ENCODE measurements at places on chromosomes 7 and 10.

DNA sequence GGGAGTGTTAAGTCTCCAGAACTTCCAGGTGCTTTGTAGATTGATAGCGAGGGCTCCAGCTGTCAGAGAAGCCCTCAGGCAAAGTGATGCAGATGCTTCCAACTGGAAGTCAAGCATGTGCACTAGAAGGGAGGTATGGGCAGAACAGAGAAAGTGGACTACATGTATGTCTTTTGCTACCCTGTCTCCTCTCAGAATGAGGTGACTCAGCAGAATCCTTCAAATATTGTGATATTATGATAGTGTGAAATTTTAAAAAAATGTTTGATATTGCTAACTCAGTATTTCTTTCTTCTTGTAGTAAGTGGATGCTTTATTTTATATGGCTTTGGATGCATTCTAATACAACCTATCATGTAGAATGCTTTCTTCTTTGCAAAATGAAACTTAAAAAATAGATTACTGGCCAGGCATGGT lies 138.9 kb upstream of the SVIL start:
- no peak overlapping the region for H3K4me3 ChIP-seq
- H3K27ac ChIP-seq = no peak overlapping the region
- H3K4me1 ChIP-seq = no peaks in the 10 kb centered on the region
- DNase-seq = no peak
- no peaks in the 10 kb centered on the region for H3K36me3 ChIP-seq

DNA sequence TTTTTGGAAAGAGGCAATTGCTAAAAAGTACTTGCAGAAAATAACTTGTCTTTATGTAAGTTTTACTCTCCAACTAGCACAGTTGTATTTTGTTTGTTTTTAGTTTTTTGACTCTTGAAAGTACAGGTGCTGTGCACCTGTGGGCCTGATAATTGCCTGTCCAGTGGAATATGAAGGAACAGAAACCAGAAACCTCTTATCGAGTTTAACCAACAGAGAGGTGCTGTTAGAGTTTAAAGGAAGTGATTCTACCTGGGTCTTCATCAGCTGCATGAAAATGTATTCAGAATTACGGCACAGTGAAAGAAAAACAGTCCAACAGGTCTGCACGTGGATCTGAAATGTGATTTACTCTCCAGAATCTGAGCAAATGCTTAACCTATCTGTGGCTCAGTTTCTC lies 326.6 kb upstream of the POM121L12 start:
- H3K36me3 ChIP-seq = no peaks in the 10 kb centered on the region
- H3K27ac ChIP-seq = no peak overlapping the region
- H3K4me1 ChIP-seq = no peaks in the 10 kb centered on the region

DNA sequence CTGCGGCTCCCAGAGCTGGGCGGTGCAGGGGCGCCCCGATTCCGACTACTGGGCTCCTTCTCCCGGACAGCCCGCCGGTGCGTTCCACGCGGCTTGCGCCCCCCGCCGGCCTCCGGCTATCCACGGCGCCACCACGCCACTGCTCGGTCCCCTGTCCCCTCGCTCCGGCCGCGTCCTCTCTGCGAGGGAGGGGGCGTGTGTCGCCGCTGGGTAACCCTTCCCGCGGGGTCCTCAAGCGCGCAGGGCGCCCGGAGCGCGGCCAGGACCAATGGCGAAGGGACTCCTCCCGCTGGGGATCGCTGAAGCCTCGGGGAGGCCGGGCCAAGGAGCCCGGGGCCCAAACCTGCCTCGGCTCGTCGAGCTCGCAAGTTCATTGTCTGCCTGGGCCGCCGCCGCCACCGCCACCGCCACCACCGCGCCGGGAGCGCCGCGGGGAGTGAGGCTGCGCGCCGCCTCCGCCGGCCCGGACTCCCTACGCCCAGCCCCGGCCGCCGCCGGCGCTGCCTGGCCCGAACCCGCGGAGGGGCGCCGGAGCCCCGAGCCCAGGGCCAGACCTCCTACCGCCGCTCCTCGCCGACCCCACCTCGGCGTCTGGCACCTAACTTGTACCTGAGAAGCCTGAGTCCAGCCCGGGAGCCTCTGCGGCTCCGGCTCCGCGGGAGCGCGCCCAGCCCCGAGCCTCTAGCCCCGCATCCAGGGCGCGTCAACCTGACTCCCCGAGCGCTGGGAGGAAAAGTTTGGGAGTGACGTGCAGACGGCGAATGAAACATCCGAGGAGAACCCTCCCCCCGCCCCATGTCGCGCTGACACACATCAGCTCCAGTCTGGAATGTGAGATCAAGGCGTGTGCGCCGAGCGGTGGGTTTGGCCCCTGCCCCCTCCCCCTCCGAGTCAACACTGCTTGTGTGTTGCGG lies at the start of gene CHST15:
CHST15 (minus strand) TSS at position 739 of the 914 bp plus-strand sequence. CDS start 47,386 bp downstream, outside the sequence.
- no peak for DNase-seq
- peaks cover 4% of the 10 kb centered on the region for H3K4me1 ChIP-seq
- no peaks in the 10 kb centered on the region for H3K36me3 ChIP-seq

DNA sequence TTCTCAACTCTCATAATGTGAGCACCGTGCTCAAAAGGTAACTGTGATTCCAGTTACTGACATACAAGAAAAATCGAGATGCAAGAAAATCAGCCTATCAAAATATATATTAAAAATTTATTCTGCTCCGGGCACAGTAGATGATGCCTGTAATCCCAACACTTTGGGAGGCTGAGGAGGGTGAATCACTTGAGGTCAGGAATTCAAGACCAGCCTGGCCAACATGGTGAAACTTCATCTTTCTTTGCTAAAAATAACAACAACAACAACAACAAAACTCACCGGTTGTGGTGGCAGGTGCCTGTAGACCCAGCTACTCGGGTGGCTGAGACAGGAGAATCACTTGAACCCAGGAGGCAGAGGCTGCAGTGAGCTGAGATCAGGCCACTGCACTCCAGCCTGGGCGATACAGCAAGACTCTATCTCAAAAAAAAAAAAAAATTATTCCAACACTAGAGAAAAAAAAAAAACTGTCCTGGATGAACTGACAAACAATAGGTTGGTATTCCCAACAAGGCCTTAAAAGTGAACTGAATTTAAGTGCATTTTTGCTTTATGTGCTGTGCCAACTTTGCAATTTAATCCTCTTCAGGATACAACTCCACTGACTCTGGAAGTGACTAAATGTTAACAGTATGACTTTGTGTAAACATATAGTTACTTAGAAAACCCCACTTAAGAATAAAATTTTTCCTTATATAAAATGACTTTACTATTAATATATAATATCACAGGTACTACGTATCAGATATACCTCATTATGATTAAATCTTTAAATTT lies 51.1 kb downstream of the JMJD1C start:
- H3K27ac ChIP-seq = no peak overlapping the region
- H3K4me1 ChIP-seq = no peaks in the 10 kb centered on the region
- H3K27me3 ChIP-seq = no peaks in the 10 kb centered on the region
- DNase-seq = no peak
- H3K4me3 ChIP-seq = no peak overlapping the region

DNA sequence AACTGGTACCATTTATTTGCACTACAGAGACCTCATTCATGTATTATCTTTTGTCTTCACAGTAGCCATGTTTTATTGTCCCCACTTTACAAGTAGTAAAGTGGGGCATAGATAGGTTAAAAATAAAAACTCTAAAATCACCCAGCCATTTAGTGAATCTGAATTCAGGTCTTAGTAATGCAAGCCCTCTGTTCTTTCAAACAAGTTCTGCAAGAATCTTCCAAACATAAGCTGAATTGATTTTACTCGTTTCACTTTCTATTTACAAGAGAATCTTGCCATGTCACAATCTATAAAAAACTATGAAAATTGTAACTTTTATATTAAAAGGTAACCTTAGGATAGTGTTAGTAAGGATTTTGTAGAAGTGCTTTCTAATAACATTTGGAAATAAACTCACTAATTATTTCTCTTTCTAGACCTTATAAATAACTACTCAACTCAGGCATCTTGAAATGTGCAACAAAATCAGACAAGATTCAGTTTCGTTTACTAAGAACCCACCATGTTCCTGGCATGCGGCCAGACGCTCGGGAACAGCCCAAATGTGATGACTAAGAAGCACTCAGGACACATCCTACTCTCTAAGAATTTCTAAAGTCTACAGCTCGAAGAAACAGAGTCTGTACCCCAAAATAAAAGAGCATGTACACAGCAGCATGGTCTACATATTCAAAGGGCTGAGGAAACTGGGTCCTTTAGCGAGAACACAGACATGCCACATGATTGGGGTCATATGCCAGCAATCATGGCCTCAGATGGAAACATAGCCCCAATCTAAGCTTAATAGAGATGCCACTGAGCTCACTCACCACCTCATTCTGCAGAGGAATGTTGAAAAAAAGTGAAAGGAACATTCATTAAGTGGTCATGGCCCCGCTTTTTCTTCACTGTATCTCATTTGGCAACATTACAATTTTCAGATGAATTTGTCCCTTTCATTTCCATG lies 167.6 kb downstream of the AMPH start:
- no peak for DNase-seq
- H3K27me3 ChIP-seq = no peaks in the 10 kb centered on the region

- H3K36me3 ChIP-seq = peaks cover 54% of the 10 kb centered on the region
- H3K27ac ChIP-seq = no peak overlapping the region
- no peak for DNase-seq
- no peaks in the 10 kb centered on the region for H3K27me3 ChIP-seq
- no peaks in the 10 kb centered on the region for H3K4me1 ChIP-seq
Measured at GRCh38 chr7:149252378-149252777, 9.6 kb upstream of the ZNF783 start.

- H3K36me3 ChIP-seq = no peaks in the 10 kb centered on the region
- H3K27ac ChIP-seq = no peak overlapping the region
- no peaks in the 10 kb centered on the region for H3K4me1 ChIP-seq
- H3K27me3 ChIP-seq = no peaks in the 10 kb centered on the region
- DNase-seq = no peak
Measured at GRCh38 chr7:9889554-9889953, 1084.1 kb upstream of the PHF14 start.

GRCh38 chr10:44033008-44033407 lies 351.9 kb downstream of the CXCL12 start:
- H3K36me3 ChIP-seq = no peaks in the 10 kb centered on the region
- H3K27ac ChIP-seq = no peak overlapping the region
- no peak overlapping the region for H3K4me3 ChIP-seq
- H3K4me1 ChIP-seq = no peaks in the 10 kb centered on the region

DNA sequence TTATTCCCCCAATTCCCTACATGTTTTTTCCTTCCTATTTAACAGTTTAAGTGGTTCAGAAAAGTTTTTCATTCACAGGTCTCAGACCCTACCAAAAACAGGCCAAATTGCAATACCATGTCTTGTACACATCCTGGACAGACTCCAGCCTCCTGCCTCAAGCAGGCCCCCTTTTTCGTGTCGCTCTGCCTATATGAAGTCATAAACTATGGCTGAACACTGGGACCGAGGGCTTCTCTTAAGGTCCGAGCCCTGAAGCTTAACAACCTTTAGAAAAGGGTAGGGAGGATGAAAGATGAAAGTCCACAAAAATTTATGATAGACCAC lies 1.4 kb downstream of the FBXW4 start:
- peak overlapping the region; percentile 98 for H3K27ac ChIP-seq
- H3K36me3 ChIP-seq = no peaks in the 10 kb centered on the region
- DNase-seq = no peak
- H3K4me3 ChIP-seq = peak overlapping the region; percentile 84
- no peaks in the 10 kb centered on the region for H3K27me3 ChIP-seq

GRCh38 chr10:69866246-69866687 lies 64.6 kb downstream of the COL13A1 start:
- H3K36me3 ChIP-seq = no peaks in the 10 kb centered on the region
- no peaks in the 10 kb centered on the region for H3K4me1 ChIP-seq
- no peak for DNase-seq
- H3K27ac ChIP-seq = no peak overlapping the region

DNA sequence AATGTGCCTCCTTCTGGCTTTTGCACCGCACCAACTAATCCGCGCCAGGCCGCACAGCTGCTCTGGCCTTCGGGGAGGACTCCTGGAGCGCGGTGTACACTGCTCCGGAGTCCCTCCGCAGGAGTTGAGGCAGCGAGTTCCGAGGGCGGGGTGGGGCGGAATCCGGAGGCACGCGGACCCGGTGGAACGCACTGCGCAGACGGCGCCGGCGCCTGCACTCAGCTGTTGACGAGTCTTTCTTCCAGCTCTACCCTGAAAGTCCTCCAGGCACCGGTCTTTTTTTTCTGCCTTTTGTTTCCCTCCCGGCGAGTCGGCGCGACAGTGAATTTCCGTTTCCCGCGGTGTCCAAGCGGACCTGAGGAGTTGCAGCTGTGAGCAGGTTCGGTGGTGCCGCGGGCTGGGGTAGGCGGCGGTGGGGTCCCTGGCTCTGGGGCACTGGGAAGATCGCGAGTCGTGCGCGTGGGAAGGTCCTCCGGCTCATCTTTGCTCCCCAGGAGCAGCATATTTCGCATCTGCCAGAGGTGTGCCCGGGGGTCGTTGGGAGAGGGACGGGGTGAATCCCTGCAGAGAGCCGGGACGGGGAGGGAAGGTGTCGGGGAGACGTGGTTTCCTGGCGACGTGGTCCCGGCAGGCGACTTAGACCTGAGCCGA lies 44.1 kb downstream of the SFTPD start:
- H3K4me1 ChIP-seq = peaks cover 7% of the 10 kb centered on the region
- H3K4me3 ChIP-seq = peak overlapping the region; percentile 66
- H3K36me3 ChIP-seq = no peaks in the 10 kb centered on the region
- no peak overlapping the region for H3K27ac ChIP-seq
- DNase-seq = no peak
- peaks cover 6% of the 10 kb centered on the region for H3K27me3 ChIP-seq

GRCh38 chr7:131908714-131909113 lies 352.3 kb upstream of the PODXL start:
- H3K4me1 ChIP-seq = no peaks in the 10 kb centered on the region
- H3K4me3 ChIP-seq = no peak overlapping the region
- peaks cover 2% of the 10 kb centered on the region for H3K27me3 ChIP-seq
- H3K27ac ChIP-seq = no peak overlapping the region

- H3K27me3 ChIP-seq = no peaks in the 10 kb centered on the region
- H3K4me3 ChIP-seq = no peak overlapping the region
- no peak overlapping the region for H3K27ac ChIP-seq
Measured at GRCh38 chr7:1101563-1102431, 13.9 kb downstream of the GPER1 start.

DNA sequence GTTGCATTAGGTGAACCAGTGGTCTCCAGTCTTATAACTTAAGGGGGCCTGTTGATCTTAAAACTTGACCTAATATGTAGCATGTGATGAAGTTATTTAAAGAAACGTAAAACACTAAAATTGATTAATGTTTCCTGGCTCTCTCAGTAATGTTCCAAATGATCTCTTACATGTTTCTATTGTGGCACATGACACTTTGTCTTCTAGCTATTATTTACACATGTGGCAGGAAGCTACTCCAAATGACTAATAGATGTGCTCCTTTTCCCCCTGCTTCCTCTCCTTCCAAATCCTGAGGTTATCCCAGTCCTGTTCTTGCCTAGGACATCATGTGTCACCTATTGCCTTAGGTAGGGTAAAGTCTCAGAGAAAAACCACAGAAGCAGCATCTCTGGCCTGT lies 89.4 kb downstream of the FAS start:
- H3K27me3 ChIP-seq = no peaks in the 10 kb centered on the region
- no peak overlapping the region for H3K27ac ChIP-seq
- no peaks in the 10 kb centered on the region for H3K4me1 ChIP-seq
- H3K36me3 ChIP-seq = no peaks in the 10 kb centered on the region
- no peak for DNase-seq

DNA sequence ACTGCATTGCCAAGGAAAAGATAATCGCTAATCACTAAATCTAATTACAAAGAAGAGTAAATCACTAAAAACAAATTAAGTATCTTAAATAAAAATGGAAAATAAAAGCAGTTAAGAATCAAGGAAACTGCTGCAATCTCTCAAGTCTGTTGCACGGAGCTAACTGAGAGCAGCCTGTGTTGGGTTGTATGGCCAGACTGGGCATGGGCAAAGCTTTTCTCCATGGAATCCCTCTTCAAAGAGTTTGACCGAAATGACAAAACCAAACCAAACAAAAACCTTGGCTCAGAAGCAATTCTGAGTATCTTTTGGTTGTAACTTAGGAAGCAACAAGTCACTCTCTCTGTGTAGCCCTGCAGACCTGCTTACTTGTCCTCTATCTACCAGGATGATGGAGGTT lies 78.8 kb downstream of the CELF2 start:
- no peaks in the 10 kb centered on the region for H3K36me3 ChIP-seq
- no peak overlapping the region for H3K4me3 ChIP-seq
- no peaks in the 10 kb centered on the region for H3K27me3 ChIP-seq
- no peak for DNase-seq
